Astrocyte of the spinal cord (primary cell): ENCODE measurements at places on chromosomes 1 and 21.

GRCh38 chr1:57281324-57281723 lies 142.5 kb downstream of the DAB1 start:
- DNase-seq: no peak

DNA sequence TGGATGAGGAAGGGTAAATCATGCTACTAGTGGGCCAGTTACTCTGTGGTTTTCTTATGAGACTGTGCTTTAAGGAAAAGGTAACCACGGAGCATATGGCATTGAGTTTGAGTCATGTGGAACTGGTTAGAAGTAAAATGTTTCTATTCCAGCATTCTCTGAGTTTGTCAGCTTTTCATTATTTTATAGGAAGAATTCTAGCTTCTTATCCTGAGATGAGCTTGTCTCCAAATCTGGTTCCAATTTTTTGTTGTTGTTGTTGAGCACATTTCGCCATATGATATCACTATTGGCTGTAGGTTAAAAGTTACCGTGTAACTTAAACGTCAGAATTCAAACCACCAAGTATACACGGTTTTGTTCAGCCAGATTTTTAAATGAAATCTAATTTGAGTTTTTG lies 69.9 kb downstream of the ATF6 start:
- peak; percentile 70 for DNase-seq

DNA sequence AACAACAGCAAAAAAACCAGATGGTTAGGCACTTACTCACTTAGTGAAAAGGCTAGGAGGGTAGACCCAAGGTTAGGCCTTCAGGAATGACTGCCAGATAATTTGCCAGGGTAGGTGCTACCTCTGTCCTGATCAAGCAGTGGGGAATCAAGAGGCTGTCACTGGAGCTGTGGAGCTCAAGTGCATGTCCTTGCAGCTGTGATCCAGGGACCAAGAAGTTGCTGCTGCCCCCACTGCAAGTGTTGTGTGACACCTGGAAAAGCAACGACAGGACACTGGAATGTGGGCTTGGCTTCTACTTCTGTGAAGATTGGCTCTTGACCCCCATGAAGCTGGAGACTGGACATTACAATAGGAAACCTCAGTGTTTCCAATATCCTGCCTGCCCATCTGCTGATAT lies 72.1 kb downstream of the PEX14 start:
- DNase-seq: no peak

DNA sequence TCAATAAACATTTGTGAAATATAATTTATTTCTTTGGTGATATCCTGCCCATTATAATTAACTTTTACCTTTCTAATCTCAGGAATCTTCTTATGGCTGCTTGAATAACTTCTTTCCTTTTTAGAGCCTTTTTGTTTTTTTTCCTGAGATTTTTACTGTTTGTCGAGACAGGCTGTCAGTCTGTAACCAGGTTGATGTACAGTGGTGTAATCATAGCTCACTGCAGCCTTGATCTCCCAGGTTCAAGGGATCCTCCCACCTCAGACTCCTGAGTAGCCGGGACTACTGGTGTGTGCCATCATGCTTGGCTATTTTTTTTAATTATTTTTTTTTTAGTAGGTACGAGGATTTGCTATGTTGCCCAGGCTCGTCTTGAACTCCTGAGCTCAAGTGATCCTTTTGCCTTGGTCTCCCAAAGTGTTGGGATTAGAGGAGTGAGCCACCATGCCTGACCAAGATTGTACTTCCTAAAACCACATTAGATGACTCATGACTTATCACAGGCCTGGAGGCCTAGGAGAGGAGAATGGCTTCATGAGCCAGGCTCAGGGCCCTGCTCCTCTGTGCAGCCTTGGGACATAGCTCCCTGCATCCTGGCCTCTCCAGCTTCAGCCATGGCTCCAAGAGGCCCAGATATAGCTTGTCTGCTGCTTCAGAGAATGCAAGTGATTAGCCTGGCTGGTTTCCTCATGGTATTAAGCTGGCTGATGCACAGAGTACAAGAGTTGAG lies 48.6 kb downstream of the CTH start:
- DNase-seq: peak; percentile 45

DNA sequence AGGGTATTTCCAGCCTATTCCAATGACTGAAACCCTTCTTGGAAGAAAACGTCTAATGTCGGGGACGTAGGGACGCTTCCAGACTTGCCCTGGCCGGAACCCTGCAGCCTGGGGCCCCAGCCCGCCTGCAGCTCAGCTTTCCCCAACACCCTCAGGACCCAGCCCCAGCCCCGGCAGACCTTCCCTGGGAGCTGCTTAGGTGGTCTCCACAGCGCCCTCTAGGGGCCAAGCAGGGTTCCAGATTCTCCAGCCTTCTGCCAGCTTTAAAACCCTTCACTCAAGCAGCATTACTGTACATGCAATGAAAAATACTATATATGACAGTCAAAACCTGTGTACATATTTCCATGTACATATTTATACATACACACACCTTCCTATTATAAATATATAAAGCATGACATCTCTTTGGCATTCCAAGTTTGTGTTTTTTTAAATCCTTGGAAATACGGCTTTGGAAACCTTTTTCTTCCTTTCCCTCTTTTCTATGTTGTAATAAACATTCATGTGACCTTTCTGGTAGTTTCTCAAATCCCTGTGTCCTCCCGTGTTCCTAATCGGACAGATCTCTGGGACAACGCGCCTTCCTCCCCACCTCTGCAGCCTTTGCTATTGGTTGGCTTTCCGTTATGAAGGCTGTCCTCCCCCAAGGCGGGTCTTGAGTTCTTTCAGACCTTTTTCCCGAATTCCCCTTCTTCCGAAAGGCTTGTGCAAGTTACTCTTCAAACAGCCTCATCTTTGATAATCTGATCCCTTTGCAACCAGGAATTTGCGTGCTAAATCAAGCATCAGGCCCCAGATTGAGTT lies 60.3 kb downstream of the STUM start:
- peak; percentile 49 for DNase-seq

DNA sequence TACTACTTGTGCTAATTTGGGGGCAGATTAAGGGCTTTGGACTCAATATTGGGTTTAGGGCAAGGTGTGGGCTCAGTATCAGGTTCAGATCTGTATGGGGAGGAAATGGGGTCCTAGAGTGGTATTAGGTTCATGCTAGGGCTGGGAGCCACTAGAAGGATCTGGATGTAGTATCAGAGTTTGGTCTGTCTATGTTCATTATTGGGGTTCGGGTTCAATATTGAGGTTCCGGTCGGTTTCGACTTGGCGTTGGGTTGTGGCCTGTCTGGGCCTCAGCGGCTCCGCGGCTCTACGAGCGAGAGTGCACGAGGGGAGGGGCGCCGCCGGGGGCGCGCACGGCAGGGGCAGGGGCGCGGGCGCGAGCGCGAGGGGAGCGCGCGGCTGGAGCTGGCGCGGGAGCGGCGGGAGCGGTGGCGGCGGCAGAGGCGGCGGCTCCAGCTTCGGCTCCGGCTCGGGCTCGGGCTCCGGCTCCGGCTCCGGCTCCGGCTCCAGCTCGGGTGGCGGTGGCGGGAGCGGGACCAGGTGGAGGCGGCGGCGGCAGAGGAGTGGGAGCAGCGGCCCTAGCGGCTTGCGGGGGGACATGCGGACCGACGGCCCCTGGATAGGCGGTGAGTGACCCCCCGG lies at the start of gene PTPRF:
Gene PTPRF (plus strand): TSS at position 401 of the 624 bp plus-strand sequence. CDS start 14,193 bp downstream, outside the sequence.
- DNase-seq: no peak

GRCh38 chr1:188364927-188365449 lies 1536.2 kb downstream of the PLA2G4A start:
- DNase-seq: no peak

DNA sequence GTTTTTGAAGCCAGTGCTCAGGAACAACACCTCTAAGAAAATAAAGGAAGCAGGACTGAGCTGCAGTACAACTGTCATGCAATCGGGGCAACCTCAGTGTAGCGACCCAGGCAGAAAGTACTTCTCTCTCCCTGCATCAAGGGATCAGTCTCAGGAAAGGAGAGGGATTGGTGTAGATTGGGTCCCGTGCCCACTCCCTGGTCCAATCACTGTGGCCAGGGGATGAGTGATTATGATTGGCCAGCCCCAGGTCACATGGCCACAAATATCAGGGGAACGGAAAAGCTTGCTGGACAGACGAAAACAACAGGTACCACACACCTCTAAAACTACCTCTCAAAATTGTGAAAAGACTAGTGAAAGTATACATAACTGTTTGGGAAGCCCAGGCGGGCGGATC lies 136.2 kb upstream of the F3 start:
- DNase-seq: no peak

DNA sequence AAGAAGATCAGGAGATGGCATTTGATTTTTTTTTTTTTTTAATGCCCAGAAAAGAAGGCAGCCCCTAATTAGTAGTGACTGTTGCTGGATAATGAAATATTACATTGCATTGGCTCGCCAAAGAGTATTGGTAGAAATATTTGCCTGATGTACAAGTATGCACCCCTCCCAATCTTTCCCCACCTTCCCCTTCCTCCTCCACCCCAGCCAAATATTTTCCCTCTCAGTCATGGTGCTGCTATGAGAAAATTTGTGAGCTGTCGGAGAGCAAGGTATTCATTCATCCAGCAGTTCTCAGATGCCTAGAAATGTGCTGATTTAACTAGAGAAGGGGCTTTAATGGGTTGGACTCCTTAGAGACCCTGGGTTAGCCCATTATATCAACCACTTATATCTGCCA lies 50.5 kb upstream of the IKBKE start:
- no peak for DNase-seq

DNA sequence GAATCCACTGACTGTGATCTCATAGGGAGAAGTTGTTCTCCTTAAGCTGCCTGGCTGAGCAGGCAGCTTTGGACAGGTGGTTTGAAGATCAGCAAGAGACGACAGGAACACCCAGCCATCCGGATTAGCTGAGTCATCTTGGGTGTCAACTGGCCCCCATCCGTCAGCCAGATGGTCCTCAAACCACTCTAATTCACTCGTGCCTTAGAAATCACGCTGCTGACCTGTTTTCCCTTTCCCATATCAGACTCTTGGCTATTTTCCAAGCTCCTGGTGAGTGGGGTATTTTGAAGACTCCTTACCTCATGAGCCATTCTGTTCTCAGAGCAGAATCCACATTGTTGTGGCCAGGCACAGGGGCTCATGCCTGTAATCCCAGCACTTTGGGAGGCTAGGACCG lies 149.1 kb upstream of the L1TD1 start:
- peak; percentile 87 for DNase-seq

DNA sequence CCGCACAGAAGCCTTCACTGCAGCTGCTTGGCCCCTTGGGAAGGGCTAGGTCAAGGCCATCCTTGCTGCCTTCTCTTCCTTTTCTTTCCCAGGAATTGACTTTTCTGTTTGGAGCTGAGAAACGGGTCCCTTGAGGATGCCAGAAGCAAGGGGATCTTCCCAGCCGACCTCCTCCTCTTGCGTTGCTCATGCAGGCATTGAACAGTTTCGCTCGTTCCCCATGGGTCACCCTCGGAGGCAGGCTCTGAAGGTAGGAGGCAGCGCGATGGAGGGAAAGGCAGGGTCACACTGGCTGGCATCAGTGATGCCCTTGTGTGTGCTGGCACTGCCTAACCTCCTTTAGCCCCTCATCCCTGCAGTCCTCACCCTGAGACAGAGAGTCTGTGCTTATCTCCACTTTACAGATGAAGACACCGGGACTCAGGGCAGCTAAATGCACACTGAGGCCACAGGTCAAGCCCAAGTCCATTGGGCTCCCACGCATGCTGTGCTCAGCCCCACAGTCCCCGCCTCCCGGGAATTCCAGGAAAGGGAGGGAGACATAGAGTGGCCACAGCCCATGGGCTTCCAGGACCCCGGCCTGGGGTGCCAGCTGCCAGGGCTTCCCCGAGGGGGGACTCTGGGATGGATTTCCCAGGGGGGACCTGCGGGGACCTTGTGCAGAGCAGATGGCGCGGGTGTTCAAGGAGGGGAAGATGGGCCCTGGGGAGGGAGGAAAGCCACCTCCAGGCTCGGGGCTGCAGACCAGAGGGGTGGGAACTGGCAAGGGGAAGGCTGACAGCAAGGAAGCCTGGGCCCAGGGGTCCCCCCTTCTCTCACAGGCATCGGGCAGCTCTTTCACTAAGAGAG lies 90.2 kb downstream of the SPSB1 start:
- no peak for DNase-seq

GRCh38 chr1:5891736-5892135 lies 100.5 kb downstream of the NPHP4 start:
- DNase-seq: peak; percentile 49

GRCh38 chr1:8712413-8713231 lies 104.8 kb downstream of the RERE start:
- DNase-seq: peak; percentile 90

GRCh38 chr1:180579961-180580611 lies 21.3 kb downstream of the OVAAL start:
- DNase-seq: no peak

DNA sequence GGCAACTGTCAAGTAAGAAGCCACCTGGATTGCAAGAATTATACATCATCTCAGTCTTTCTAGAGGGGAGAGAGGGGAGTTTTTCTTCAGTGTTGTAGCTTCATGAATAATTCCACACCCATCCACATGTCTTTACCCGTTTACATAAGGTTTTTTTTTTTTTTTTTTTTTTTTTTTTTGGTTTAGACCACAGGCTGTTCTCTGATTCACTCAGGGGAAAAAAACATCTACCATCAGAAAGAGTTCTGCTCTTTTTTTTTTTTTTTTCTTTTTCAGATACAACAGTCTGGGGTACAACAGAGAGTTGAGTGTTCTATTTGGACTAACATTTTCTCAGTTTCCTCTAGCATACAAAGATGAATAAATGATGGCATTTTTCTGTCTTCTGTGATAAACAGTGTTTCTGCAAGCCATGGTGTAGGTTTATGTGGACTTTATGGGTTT lies 4.9 kb upstream of the KIF14 start:
- DNase-seq: peak; percentile 37

DNA sequence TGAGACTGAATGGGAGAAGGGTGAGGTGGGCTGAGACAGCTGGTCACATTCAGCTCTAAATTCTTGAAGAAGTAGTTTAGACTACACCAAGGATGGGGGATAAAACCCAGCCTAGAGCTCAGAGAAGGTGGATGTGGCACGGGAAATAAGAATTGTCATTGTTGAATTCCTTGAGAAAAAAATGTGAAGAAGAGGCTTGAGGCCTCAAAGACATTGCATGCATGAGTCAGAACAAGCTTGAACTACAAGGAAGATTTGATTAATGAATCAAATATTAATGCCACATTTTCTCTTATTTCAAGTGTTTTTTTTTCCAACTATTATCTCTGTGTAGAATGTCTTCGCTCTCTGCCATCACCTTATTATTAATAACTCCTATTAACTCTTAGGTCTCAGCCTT lies 58.9 kb downstream of the MAP3K7CL start:
- no peak for DNase-seq
